ENCODE measurements at places on chromosomes 4 and X. TPM values are rescaled to one million over a fixed set of nuclear protein-coding genes. Genes with fewer than 3 reads are reported as not detected.

Gene FABP2
- not detected for total RNA-seq

Gene RBMXL3
- total RNA-seq: not detected

Gene GUCY1A1
- total RNA-seq: 0.27 TPM

Gene PAGE2
- not detected for total RNA-seq

Gene CFAP99
- under 0.01 TPM for total RNA-seq

Gene STK32B
- total RNA-seq: 9.8 TPM

Gene TSPAN6
- total RNA-seq: 40.5 TPM

Gene KDR
- total RNA-seq: 144 TPM

Gene RBM41
- 10.7 TPM for total RNA-seq

Gene SHROOM2
- total RNA-seq: 5.7 TPM

Gene LSM6
- 35.8 TPM for total RNA-seq

Gene UCP1
- total RNA-seq: not detected

Gene DDX53
- not detected for total RNA-seq

Gene ZDHHC15
- not detected for total RNA-seq

Gene P2RY4
- 0.09 TPM for total RNA-seq

Gene LAMTOR3
- 20.2 TPM for total RNA-seq

Gene PDGFRA
- total RNA-seq: 12.0 TPM

Gene DCAF8L2
- total RNA-seq: 0.19 TPM

Gene IGSF1
- under 0.01 TPM for total RNA-seq

Gene RNF150
- total RNA-seq: 0.09 TPM

Gene EGFL6
- not detected for total RNA-seq

Gene LRPAP1
- total RNA-seq: 91.9 TPM

Gene EGF
- total RNA-seq: not detected

Gene MAGEA3
- not detected for total RNA-seq

Gene ASB9
- total RNA-seq: 7.6 TPM

Gene MUC7
- total RNA-seq: not detected

Gene EVC2
- 7.4 TPM for total RNA-seq

Gene SMR3B
- not detected for total RNA-seq

Gene DGKK
- total RNA-seq: not detected

Gene PAGE4
- total RNA-seq: not detected

Gene PABPC5
- 0.45 TPM for total RNA-seq

Gene SPIN2A
- total RNA-seq: 0.19 TPM

Gene GJB1
- total RNA-seq: not detected

Gene CSAG2
- not detected for total RNA-seq

Gene MAGEA11
- total RNA-seq: not detected

Gene NKX3-2
- total RNA-seq: not detected

Gene ZNF157
- total RNA-seq: not detected

Gene OTC
- not detected for total RNA-seq

Gene PNMA6A
- total RNA-seq: 0.99 TPM

Gene PF4V1
- total RNA-seq: not detected

Gene TCEAL2
- total RNA-seq: not detected

Gene RENBP
- total RNA-seq: 2.1 TPM

Gene CT45A6
- total RNA-seq: not detected

Gene SLC4A4
- total RNA-seq: 0.66 TPM

Gene SYNPO2
- total RNA-seq: 0.85 TPM

Gene SCML2
- 1.3 TPM for total RNA-seq

Gene MAGEA1
- not detected for total RNA-seq
